ENCODE measurements at places on chromosomes 5 and 9.

DNA sequence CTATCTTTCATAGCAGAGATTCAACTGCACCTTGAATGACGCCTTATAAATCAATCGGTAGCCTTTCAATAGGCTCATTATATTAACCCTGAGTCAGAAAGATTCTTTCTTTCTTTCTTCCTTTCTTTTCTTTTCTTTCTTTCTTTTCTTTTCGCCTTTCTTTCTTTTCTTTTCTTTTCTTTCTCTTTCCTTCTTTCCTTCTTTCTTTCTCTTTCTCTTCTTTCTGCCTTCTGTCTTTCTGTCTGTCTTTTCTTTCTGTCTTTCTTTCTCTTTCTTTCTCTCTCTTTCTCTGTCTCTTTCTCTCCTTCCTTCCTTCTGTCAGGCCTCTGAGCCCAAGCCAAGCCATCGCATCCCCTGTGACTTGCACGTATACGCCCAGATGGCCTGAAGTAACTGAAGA lies 86.0 kb upstream of the CLINT1 start:
- DNase-seq: no peak

DNA sequence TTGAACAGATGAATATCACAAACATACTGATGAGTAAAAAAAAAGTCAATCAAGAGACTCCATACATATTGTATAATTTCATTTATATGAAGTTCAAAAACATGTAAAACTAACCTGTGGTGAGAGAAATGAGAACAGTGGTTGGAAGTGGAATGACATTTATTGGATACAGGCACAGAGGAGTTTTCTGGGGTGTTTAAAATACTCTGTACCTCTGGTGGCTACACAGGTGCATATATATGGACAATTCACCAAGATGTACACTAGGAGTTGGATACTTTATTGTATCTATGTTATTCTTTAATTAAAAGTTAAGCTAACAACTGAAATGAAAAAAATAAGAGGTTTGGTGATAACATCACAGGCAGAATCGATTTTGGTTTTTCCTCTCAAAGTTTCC lies 14.1 kb downstream of the FOXD1 start:
- no peak for DNase-seq

DNA sequence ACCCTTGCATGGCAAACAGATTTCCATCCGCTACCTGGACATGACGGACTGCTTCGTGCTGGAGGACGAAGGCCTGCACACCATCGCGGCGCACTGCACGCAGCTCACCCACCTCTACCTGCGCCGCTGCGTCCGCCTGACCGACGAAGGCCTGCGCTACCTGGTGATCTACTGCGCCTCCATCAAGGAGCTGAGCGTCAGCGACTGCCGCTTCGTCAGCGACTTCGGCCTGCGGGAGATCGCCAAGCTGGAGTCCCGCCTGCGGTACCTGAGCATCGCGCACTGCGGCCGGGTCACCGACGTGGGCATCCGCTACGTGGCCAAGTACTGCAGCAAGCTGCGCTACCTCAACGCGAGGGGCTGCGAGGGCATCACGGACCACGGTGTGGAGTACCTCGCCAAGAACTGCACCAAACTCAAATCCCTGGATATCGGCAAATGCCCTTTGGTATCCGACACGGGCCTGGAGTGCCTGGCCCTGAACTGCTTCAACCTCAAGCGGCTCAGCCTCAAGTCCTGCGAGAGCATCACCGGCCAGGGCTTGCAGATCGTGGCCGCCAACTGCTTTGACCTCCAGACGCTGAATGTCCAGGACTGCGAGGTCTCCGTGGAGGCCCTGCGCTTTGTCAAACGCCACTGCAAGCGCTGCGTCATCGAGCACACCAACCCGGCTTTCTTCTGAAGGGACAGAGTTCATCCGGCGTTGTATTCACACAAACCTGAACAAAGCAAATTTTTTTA lies 242.9 kb downstream of the MARCHF11 start:
- DNase-seq: no peak

- DNase-seq: no peak
Observed at GRCh38 chr9:6889868-6890267, 132.1 kb downstream of the KDM4C start.

GRCh38 chr5:171420431-171421241 lies 1.2 kb downstream of the FGF18 start:
- DNase-seq: no peak

GRCh38 chr5:14250748-14251701 lies 107.9 kb downstream of the TRIO start:
- no peak for DNase-seq

GRCh38 chr5:56760723-56761122 lies 54.6 kb upstream of the MAP3K1 start:
- no peak for DNase-seq

GRCh38 chr9:127021664-127022363 lies 100.6 kb downstream of the ANGPTL2 start:
- DNase-seq: no peak

DNA sequence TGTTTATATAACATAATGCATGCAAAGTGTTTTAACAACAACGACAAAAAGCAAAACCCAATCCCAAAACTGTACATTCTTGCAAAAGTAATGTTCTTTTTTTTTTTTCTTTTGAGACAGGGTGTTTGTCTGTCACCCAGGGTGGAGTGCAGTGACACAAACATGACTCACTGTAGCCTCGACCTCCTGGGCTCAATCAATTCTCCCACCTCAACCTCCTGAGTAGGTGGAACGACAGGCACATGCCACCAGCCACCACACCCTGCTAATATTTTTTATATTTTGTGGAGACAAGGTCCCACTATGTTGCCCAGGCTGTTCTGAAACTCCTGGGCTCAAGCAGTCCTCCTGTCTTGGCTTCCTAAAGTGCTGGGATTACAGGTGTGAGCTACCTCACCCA lies 13.6 kb upstream of the HAVCR1 start:
- DNase-seq: no peak

DNA sequence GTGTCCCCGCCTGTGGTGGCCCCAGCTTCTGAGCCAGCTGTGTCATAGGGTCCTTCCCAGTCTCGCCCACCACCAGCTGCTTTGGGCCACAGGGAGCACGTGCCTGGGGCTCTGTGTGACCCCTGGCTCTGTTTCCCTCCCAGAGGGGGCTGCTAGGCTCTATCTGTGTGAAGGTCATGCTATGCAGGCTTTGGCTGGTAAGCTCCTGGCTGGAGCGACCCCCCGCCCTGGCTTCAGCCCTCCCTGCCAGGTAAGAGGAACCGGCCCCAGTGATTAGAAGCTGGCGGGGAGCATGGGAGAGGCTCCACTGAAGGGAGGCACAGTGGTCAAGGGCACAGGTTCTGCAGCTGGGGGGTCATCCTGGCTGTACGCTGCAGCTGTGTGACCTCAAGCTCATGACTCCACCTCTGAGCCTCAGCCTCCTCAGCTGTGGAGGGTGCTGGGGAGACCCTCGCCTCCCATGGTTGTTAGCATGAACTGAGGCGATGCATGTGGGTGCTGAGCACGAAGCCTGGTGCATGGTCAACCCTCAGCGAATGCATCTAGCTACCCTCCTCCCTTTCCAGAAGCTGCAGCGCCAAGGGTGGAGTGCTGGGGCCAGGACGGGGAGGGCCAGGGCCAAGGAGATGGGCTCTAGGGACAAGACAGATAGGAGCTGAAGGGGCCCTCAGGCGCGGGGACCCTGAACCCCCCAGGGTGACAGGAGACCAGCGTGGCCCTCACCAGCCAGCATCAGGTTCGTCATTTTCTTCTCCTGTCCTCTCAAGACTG lies 163.8 kb upstream of the MVB12B start:
- no peak for DNase-seq

DNA sequence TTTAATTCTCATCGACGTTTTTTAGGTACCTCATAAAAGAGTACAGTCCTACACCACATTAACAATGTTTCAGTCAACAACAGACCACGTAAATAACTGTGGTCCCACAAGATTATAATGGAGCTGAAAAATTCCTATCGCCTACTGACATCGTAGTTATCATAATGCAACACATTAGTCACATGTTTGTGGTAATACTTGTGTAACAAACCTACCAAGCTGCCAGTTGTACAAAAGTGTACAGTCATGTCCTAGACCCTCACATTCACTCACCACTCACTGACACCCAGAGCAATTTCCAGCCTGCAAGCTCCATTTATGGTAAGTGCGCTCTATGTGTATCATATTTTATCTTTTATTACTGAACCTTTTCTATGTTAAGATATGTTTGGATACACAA lies 16.8 kb downstream of the GNAQ start:
- no peak for DNase-seq

GRCh38 chr5:103915081-103915480 lies 352.5 kb upstream of the NUDT12 start:
- no peak for DNase-seq

GRCh38 chr5:38905516-38905915 lies 59.7 kb downstream of the OSMR start:
- DNase-seq: no peak

- DNase-seq: no peak
Observed at GRCh38 chr5:75566710-75567309, 44.4 kb upstream of the ANKDD1B start.

DNA sequence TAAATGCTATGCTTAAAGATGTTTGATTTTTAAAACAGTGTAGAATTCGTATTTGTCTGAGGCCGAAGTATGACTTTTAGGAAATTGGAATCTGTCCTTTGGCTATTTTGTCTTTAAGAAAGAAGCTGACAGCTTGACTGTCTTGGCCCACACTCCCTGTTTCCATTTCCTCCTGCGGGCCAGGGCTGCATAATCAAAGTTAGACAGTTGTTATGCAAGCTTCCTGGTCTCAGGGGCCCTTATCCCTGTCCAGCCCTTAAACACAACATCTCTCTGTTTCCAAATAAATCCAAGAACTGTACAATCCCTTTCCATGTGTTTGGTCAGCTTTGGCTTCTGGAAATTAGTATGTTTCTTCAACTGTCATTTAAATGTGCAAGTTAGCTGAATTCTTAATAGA lies 54.6 kb upstream of the ECM2 start:
- no peak for DNase-seq

DNA sequence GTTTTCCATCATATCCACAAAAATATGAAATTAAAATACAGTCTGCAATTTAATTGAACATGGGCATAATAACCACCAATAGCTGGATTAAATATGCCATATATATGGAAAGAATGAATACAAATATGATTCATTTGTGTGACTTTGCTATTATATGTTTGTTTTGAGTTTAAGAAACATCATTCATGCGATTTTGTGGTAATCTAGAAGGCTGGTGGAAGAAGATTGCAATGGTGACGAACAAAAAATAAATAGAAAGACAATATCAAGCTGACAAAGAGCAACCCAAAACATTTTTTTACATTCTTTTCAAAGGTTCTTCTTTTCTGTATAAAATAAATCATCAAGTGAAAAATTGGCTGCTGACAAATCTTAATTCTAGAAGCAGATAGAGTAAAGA lies 610.0 kb downstream of the MAT2B start:
- DNase-seq: no peak

- no peak for DNase-seq
Observed at GRCh38 chr5:73994963-73995362, 369.0 kb downstream of the ARHGEF28 start.

GRCh38 chr5:115578657-115579056 lies 23.6 kb downstream of the TICAM2 start:
- DNase-seq: no peak

GRCh38 chr5:73295921-73296320 lies 122.9 kb downstream of the TMEM174 start:
- DNase-seq: no peak

- DNase-seq: no peak
Observed at GRCh38 chr5:153513156-153513555, 22.7 kb downstream of the GRIA1 start.

DNA sequence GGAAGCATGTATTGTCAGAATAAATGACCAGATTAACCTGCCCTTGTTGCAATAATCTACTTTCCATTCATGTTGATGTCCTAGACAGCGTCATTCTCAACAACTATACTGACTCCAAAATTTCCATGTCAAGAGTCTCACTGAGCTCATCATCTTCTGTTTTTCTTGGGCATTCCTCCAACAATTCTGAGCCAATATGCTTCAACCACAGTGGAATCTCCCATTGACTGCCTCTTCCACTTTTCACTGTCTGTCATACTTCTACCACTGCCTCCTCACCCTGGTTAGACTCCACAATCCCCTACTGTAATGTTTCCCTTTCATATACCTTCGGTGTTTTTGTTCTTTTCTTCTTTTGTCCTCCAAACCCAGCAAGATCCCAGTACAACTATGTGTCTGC lies 162.8 kb downstream of the TLE1 start:
- no peak for DNase-seq

DNA sequence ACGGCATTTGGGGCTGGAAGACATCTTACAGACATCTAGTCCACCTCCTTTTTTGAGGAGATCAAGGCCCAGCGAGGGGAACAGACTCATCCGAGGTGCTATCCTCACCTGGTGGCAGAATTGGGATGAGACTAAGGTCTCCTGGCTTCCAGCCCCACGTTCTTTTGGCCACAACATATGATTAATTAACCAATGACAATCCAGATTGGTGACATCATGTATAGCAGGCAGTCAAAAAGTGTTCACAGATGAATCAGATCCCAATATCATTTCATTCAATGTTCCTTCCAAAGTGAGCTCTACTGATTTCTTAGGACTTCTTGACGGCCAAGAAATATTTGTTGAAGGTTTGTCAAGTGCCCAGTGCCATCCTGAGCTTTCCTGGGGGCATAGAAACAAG lies 3.9 kb downstream of the CFAP77 start:
- no peak for DNase-seq

- DNase-seq: no peak
Observed at GRCh38 chr9:98438666-98439065, 183.2 kb upstream of the TBC1D2 start.

GRCh38 chr9:30519756-30520155 lies 1864.7 kb upstream of the ACO1 start:
- DNase-seq: no peak

DNA sequence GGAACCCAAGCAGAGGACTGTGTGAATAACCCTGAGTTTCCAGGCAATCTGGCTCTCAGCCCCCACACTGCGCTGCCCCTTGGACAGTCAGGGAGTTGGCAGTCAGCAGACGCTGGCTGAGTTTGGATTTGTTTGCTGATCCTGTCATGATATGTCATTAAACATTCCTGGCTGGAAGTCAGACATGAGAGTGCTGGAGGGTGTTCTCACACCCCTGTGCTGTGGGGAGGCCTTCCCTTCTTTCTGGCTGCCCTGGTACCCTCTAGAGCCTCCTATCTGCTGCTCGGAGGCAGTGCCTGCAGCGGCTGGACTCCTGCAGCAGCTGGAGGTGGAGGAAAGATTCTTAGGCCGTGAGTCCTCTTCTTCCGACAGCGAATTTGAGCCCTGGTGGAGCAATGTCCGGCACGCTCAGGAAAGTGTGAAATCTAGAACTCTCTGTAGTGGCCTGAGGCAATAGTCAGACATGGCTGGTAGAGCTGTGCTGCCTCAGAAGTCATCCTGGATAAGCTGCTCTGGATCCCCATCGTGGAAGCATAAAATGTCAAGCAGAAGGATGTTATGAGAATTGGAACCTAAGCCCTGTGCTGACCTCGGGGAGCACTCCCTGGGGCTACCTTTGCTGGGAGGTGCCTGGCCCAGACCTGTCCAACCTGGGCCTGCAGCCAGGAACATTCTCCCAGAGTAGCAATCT lies 72.0 kb downstream of the PDE8B start:
- DNase-seq: no peak

DNA sequence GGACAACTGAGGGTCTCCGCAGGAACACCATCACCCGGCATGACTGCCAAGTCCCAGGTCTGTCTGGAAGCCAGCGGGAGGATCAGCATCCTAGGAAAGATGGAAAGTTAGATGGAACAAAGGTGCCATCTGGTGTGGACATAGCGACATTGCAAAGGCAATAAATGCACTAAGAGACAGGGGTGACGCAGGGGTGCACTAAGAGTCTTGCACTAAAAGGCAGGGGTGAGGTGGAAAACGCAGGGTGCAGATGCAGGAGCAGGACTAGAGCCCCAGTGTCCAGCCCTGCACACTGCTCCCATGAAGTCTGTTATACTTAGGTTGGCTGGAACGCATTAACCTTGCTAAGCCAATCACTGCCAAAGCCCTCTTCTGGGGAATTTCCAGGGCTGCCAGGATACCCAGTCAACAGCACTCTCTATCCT lies 15.5 kb downstream of the ATOX1 start:
- no peak for DNase-seq

Measured in NCI-H187 treated with DMSO at 0.1 percent for 48 hours (cell line).